Stimulated activated CD4-positive, alpha-beta T cell treated with anti-CD3 and anti-CD28 coated beads, TNF-alpha, amount 100 ng/mL, for 24 hours (primary cell): ENCODE measurements at places on chromosomes 7 and 10.
A peak's percentile ranks its signal among the peaks of the same experiment; 100 is the strongest.

- DNase-seq: no peak
Measured at GRCh38 chr7:124836173-124836572, 70.6 kb upstream of the GPR37 start.

GRCh38 chr7:28078036-28078901, 102.3 kb downstream of the JAZF1 start:
- DNase-seq: peak; percentile 27

- DNase-seq: peak; percentile 54
Measured at GRCh38 chr10:98045785-98046389, 15.5 kb upstream of the CRTAC1 start.

GRCh38 chr10:119288574-119289001, 81.2 kb downstream of the GRK5 start:
- DNase-seq: no peak

DNA sequence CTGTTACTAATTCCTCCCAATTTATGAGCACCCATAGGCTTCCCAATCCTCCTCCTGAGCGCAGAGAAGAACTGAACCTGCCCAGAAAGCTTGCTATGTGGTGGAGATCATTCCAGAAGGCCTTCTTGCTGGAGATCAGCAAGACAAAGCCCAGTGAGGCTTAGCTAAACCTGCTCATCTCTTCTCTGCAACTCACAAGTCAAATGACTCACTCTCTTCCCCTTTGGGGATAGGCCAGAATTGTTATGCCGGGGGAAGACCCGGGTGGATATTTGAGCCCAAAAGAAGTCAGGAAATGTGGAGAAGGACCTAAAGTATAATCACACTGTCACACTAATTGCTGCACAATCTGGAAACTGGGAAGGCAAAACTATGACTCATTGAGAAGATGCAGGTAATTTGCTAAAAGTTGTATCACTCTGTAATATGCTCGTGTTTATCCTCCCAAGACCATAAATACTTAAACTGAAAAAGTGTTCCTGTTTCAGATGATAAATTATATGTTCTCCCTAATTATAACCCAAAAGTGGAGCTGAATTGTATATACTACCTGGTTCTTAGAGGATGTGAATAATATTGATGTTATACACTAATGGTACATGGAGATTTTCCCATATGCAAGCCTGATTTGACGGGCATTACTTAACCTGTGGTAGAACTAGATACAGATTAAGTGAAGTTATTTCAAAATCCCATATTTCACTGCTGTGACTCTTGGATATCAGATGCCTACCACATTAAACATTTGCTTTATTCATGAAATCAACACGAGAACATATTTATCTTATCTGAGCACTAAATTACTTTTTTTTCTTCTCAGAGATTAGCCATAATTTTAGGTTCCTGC, 6.4 kb downstream of the NEBL start:
- DNase-seq: no peak

- DNase-seq: no peak
Measured at GRCh38 chr7:44608916-44609648, 2.7 kb downstream of the OGDH start.

DNA sequence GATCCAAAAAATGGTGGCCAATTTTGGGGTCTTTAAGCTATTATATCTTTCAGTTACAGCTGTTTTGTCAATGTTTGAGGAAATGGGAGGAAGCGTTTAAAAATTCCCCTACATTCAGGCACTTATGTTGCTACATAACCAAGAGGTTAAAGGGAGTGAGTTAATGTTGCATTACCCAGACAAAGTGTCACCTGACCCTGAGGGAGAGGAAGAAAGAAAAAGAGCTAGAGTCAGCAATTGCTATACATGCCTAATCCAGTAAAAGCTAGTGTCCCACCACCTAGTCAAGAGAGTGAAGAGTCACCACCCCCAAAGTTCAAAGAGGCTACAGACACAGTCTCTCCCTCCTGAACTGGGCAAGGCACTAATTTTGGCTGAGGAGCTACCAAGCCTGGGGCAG, 69.5 kb upstream of the ZNF92 start:
- DNase-seq: no peak

DNA sequence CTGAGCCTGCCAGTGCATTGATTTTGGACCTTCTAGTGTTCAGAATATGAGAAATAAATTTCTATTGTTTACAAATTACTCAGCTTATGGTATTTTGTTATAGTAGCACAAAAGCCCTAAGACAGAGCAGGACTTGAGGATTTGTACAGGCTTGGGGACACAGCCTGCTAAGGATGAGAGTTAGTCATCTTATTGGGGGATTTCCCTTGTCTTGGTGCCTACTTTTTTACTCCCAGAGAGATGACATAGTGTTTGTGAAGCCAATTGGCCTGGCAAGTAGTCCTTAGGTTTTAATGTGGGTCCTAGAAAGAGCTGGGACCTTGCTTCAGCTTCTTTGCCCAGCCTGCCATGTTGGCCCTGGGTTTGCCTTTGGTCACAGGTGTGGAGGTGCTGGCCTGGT, 364.0 kb downstream of the REEP3 start:
- no peak for DNase-seq

- no peak for DNase-seq
Measured at GRCh38 chr7:80749270-80749669, 110.8 kb downstream of the CD36 start.

DNA sequence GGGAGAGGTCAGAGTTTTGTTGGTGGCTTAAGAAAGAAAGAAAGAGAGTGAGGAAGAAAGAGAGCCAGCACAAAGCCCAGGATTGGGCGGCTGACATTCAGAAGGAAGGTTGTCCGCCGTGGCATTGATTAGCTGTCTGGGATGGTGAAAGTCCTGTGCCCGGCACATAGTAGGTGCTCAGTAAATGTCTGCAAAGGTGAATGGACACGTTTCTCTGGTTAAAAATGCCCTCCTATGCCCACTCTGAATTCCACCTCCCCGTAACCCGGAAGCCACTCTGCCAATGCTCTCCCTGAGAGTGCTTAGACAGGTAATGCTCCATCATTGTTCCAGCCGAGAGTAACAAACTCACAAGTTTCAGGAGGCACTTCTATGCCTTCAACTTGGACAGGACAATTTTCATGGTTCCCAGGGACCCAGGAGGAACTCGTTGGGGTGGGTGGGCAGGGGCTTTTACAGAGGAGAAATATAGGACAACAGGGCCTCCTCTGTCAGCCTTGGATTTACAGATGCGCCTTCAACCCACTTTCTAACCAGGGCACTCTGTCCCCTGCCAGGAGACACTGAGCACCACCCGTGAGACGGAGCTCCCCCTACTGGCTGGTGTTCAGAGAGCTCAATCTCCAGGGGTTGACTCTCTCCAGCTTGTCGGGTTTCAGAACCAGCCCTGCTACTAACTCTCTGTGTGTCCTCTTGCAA, 411.5 kb upstream of the ZMIZ1 start:
- DNase-seq: peak; percentile 64

- no peak for DNase-seq
Measured at GRCh38 chr10:5611899-5612680, 54.3 kb downstream of the ASB13 start.

DNA sequence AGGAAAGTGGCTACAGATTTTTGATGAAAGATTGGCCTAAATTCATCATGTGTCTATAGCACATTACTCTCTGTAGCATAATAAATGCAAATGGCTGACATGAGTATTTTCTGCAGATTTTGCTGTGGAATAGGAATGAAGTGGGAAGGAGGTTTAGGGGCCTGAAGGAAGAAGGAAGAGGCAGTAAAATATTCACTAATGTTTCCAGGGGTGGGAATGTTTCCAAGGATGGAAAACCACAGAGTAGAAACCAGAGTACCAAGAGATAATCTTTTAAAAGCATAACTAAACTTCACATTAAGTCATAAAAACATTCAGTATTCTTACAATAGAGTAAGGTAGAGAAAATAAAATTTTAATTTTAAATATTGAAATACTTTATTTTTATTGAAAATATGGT, 267.8 kb downstream of the BICC1 start:
- no peak for DNase-seq

DNA sequence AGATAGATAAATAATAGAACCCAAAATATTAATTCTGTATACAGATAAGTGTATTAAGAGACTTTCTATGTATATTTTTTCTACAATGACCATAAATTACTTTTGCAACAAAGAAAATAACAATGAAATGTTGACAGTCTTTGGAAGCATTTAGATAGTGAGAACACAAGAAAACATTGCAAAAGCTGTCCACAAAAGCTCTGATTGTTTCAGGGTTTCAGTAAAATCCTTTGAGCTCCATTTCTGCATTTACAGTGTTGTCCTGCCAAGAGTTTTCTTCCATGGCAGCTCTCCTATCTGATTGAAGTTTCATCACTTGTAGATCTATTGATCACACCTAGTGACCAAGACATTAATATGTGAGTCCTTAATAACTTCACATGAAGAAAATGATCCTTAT, 321.8 kb downstream of the GPR37 start:
- no peak for DNase-seq

GRCh38 chr10:129097776-129098330, 369.2 kb upstream of the MGMT start:
- DNase-seq: no peak

- no peak for DNase-seq
Measured at GRCh38 chr7:45617166-45617565, 43.0 kb downstream of the ADCY1 start.

DNA sequence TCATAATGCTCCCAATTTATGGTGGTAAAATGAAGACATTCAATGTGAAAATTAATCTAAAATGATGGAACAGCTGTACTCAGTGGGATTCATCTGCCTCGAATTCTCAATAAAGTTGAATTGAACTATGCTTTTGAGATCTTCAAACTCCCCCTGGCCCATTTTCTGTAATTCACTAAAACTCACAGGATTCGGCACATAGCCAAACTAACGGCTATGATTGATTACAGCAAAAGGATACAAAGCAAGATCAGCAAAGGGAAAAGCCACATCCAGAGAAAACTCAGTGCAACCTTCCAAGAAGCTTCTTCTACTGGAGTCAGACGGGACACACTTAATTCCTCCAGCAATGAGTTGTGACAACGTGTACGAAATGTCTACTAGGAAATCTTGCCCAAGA, 307.5 kb downstream of the CNTNAP2 start:
- DNase-seq: no peak

- DNase-seq: peak; percentile 58
Measured at GRCh38 chr10:101050208-101051069, 11.3 kb upstream of the KAZALD1 start.

GRCh38 chr10:26717476-26717875, 20.0 kb downstream of the PDSS1 start:
- no peak for DNase-seq

DNA sequence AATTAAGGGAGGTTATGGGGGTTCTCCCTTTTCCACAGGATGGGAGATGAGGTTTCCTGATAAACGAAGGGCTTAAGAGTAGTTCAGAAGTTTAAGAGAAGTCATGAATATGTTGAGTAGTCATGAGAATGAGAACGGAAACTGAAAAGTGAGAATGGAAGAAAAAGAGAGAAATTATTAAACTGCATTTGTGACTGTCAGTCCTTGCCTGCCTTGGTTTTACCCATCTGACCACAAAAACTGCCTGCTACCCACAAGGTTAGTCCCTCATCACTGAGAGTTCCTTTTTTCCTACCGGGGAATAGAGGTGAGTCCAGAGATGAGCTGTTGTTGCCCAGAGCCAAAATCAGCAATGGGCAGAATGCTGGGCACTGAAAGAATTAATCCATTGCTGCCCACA, 174.1 kb upstream of the BET1 start:
- no peak for DNase-seq

GRCh38 chr7:36633377-36633776, 90.9 kb downstream of the AOAH start:
- DNase-seq: no peak

DNA sequence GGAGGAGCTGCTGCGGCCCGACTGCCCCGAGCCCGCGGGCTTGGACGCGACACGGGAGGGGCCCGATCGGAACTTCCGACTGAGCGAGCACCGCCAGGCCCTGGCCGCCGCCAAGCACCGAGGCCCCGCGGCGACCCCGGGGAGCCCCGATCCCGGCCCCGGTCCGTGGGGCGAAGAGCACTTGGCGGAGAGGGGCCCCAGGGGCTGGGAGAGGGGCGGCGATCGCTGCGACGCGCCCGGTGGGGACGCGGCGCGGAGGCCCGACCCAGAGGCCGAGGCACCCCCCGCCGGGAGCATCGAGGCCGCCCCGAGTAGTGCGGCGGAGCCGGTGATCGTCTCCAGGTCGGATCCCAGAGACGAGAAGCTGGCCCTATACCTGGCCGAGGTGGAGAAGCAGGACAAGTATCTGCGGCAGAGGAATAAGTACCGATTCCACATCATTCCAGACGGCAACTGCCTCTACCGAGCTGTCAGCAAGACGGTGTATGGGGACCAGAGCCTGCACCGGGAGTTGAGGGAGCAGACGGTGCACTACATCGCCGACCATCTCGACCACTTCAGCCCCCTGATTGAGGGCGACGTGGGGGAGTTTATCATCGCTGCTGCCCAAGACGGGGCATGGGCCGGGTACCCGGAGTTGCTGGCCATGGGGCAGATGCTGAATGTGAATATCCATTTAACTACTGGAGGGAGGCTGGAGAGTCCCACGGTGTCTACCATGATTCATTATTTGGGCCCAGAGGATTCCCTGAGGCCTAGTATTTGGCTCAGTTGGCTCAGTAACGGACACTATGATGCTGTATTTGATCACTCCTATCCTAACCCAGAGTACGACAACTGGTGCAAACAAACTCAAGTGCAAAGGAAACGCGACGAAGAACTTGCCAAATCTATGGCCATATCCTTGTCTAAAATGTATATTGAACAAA, 1.4 kb downstream of the OTUD1 start:
- DNase-seq: peak; percentile 7

- DNase-seq: no peak
Measured at GRCh38 chr7:155274633-155275355, 22.9 kb upstream of the INSIG1 start.

GRCh38 chr7:68314208-68314607, 1284.1 kb upstream of the AUTS2 start:
- no peak for DNase-seq

DNA sequence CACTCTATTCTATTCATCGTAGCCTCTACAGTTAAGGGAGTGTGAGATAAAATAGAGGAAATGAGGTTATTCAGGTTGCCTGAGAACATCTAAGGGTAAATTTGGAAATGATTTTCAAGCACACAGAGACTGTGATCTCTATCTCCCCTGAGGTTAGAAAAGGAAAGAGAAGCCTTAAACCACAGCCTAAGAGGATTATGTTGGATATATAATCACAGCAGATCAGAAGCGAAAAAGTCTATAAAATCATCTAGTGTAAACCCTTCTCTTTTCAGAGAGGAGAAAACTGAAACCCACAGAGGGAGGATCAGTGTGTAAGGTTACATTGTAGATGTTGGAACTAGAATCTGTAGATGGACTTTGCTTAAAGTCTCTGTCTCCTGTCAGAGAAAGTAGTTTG, 90.6 kb upstream of the SEMA3E start:
- DNase-seq: no peak

DNA sequence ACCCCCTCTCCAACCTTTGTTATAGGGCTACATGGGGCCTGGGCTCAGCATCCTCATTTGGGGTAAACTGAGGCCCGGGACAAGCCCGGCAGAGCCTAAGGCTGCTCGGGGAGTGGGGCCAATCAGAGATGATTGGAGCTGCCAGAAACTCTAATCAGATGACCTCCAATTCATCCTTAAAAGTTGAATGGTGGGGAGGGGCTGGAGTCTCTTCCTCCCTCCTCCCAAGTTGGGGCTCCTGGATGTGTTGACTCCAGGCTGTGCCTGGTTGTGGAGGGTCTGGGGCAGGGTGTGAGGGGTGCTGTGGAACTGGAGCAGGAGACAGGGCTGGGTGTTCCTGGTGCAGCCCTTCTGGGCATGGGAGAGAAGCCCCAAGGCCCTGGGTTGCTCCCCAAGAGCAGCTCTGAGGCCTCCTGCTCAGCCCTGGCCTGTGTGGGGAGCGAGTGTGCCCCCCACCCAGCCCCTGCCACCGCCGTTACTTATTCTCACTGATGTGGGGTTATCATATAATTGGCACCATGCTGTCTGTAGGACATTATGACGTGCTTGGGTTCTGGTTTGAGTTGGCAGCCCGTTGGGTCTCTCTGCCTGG, 2.2 kb downstream of the BHLHA15 start:
- no peak for DNase-seq
